ENCODE measurements at places on chromosomes 2 and 18.

GRCh38 chr2:86826951-86827350 is 34.7 kb downstream of the CD8B start:
- DNase-seq, result no peak

- no peak for DNase-seq
These were observed 102.2 kb downstream of the DLGAP1 start for GRCh38 chr18:4352746-4353551.

DNA sequence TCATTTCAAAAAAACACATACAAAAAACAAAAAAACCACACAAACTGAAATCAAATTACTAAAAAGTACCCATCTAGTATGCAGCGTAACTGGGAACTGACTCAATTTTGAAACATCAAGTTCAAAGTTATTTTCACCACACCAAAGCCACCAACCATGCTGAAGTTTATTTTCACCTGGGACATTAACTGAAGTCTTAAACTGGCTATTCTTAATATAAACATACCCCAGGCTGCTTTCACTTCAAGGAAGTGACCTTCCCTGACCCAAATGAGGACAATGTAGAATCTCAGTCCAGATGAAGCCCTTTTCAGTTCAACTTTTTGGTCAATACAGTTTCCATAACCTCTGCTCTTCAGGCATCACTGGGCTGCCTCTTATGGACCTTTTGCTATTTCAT is 84.6 kb downstream of the PIGN start:
- DNase-seq, result no peak

- DNase-seq, result no peak
These were observed 1947.2 kb downstream of the SUCLG1 start for GRCh38 chr2:82511894-82512293.

DNA sequence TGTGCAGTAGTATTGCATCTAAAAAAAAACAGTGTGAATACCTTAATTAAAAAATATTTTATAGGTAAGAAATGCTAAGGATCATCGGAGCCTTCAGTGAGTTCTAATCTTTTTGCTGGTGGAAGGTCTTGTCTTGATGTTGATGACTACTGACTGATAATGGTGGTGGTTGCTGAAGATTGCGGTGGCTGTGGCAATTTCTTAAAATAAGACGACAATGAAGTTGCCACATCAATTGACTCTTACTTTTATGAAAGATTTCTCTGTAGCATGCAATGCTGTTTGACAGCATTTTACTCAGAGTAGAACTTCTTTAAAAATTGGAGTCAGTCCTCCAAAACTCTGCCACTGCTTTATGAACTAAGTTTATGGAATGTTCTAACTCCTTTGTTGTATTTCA is 36.2 kb downstream of the GLS start:
- DNase-seq, result no peak

DNA sequence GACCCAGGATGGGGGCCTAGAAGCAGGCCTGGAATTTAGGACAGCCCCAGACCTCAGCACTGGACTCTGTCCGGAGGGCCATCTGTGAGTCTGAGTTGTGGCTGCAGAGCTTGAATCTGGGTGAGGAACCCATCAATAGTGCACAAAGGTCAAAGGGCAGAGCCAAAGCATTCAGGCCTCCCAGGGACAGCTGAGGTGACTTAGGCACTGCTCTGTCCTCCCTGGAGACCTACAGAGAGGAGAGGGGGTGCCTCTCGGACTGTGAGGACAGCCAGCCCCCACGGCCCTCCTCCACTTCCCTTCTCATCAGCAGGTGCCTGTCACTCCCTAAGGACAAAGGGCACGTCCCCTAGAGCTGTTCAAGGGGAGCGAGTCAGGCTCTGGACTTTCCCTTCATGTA is 25.1 kb upstream of the PRLH start:
- no peak for DNase-seq

GRCh38 chr2:27667446-27667845 is 3.8 kb downstream of the SLC4A1AP start:
- no peak for DNase-seq

DNA sequence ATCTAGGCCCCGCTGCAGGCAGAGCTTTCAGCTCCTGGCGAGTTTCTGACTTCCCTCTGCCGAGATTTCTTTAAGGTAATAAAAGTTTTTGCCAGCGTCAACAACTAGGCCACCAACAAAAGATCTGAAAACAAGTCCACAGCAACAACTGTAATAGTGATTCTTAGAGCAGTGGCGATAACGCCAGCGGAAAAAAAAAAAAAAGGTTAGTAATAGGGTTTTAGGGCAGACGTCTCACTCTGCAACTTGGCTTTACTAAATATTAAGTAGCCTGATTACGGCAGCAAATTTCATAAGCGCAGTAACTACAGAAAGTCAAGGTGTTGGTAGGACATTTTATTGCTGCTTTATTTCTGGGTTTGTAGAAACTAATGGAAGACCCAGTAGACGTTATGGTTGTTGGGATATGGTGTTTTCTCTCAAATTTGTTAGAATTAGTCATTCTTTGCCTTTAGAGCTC is 481 bp downstream of the SLC30A6 start:
- no peak for DNase-seq

- DNase-seq, result no peak
These were observed 44.8 kb downstream of the TRAPPC12 start for GRCh38 chr2:3424171-3424795.
